ENCODE measurements at places on chromosomes 7 and 10.

DNA sequence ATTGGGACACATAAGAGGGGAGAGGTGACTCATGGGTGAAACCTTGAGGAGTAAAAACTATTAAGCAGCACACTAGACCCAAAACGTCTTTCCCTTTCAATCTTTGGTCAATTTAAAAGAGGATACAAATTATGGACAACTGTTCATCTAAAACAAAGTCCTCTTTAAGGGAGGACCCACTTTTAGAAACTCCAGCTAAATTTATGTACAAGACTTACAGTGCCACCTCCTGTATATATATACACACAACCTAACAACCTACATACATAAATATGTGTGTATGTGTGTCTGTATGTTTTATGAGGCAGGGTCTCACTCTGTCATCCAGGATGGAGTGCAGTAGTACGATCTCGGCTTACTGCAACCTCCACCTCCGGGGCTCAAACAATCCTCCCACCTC is 18.1 kb upstream of the ZC3HAV1 start:
- DNase-seq = no peak

GRCh38 chr7:81244224-81244623 is 325.4 kb upstream of the SEMA3C start:
- DNase-seq = peak; percentile 48

GRCh38 chr10:51821045-51821444 is 121.7 kb upstream of the CSTF2T start:
- no peak for DNase-seq

- DNase-seq = no peak
Observed at GRCh38 chr7:134438946-134439345, 20.0 kb downstream of the AKR1B1 start.

- no peak for DNase-seq
Observed at GRCh38 chr10:68342909-68343516, 10.3 kb upstream of the PBLD start.

DNA sequence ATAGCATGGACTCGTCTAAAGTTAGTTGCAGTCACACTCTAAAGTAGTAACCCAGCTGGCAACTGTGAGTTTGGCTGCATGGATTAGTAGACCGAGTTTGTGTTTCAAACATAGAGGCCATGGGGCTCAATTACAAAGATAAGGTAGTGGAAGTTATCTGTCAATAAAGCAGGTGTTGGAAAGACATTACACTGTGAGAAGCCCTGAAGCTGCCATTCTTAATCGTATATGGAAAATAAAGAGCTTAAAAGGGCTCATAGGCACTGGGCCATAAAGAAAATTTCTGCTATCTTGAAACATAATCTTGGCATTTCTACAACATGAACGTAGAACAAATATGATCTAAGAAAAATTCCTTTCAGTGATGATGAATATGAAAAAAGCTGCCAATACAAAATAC is 837.7 kb downstream of the REEP3 start:
- no peak for DNase-seq

GRCh38 chr10:80273523-80274170 is 15.8 kb downstream of the MAT1A start:
- no peak for DNase-seq

DNA sequence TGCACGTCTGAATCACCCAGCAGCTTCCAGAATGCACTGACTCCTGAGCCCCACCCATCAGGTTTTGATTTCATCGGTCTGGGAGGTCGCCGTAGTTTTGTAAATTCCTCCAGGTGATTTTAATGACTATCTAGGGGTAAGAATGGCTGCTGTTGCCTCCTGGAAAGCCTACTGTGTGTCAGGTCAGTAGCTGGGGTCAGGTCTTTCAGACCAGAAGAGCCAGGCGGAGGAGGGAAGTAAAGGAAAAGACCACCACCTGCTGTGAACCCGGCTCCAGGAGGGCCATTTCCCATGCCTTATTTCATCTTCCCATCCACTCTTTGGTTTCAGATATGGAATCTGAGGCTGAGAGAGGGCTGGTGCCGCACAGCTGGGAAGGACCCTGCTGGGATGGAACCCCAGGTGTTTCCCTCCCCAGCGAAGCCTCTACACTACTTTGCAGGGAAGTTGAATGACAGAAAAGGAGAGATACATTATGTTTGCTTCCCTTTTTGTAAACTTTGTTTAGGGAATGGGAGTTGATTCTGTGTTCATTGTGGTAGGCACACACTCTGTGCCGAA is 19.8 kb downstream of the ADAMTS14 start:
- no peak for DNase-seq

Measured in suppressor macrophage treated with lipopolysaccharide for 1 hour (primary cell).